ENCODE measurements at places on chromosomes 1 and 21.

GRCh38 chr21:32281531-32281930 lies 2.7 kb upstream of the MIS18A start:
- DNase-seq, result no peak

- DNase-seq, result no peak
Observed at GRCh38 chr1:183945428-183946319, 91.9 kb downstream of the COLGALT2 start.

- DNase-seq, result no peak
Observed at GRCh38 chr1:107767156-107767582, 197.8 kb downstream of the VAV3 start.

GRCh38 chr21:15441992-15442391 lies 287.8 kb upstream of the USP25 start:
- no peak for DNase-seq

GRCh38 chr21:28714777-28715464 lies 277.8 kb downstream of the LTN1 start:
- no peak for DNase-seq

GRCh38 chr1:46603858-46604549 lies at the start of gene MKNK1:
Gene MKNK1, minus strand, starts transcription at chr1:46604268. Its CDS starts 20,941 bp downstream, at chr1:46583327.
- peak; percentile 100 for DNase-seq

GRCh38 chr21:34567604-34568155 lies 47.2 kb downstream of the RCAN1 start:
- DNase-seq, result no peak

DNA sequence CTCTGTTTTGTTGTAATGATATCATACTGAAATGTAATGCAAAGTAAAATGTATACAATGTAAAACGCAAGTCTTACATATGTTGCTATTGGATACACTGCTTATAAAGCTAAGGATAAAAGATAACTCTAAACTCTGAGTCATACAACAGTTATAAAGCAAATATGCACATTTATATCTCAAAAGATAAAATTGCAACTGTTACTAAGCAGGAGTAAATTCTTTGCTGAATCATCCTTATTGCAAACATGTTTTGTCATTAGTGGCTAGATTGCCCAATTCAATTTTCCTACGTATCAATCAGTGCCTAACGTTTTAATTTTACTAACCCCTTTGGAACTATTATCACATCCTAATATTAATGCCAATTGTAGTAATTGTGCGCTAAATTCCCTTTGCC lies 762.9 kb downstream of the LTN1 start:
- peak; percentile 3 for DNase-seq

DNA sequence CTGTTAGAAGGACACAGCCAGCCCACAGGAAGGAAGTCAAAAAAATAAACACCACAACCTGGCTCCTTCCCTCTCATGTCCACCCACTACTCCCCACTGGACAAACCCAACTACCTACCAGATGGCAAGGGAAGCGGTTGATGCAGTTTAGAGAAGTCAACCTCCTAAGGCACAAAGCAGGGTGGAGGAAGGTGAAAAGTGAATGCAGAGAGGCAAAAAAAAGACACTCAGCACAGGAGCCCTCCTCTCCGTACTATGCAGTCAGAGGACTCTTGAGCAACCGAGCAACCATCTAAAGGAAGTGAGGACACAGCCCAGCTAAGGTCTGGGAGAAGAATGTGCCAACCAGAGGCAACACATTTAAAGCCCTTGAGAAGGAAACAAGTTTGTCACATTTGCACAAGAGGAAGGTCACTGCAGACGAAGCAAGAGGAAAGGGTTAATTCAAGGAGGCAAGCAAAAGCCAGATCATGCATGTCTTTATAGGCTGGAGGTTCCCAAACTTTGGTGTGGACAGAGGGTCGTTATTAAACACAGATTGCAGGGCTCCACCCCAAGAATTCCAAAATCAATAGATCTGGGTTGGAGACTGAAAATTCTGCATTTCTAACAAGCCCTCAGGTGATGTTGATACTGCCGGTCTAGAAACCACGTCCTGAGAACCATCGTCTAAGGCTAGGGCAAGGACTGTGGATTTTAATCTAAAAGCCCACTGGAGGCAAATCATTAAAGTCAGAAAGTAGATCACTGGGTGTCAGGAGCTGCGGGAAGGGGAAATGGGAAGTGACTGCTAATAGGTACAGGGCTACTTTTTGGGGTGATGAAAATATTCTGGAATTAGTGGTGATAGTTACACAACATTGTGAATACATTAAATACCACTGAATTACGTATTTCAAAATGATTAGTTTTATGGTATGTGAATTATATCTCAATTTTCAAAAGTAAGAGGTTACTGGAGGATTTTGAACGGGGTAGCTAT lies 19.7 kb downstream of the TP53BP2 start:
- no peak for DNase-seq

- DNase-seq, result no peak
Observed at GRCh38 chr1:64073705-64074104, 129.7 kb upstream of the UBE2U start.

DNA sequence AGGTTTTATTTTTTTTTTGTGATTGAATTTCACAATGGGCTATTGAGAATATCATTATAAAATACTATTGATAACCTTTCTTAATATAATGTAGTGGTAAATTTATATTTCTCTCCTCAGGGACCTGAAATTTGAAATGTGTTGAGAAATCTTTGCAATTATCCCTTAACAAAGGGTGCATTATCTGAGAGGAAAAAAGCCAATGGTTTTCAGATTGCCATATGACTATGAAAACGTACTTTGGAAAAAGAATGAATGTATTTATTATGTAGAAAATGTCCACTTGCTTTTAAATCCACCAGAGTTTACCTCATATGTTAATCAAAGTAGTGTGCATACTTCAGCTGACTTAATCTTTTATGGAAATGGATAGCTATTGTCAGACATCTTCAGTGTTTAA lies 441.1 kb downstream of the AMY1C start:
- DNase-seq, result no peak

- no peak for DNase-seq
Observed at GRCh38 chr1:87642581-87643221, 314.0 kb downstream of the LMO4 start.

- DNase-seq, result no peak
Observed at GRCh38 chr1:220810963-220811362, 24.2 kb downstream of the MTARC1 start.

DNA sequence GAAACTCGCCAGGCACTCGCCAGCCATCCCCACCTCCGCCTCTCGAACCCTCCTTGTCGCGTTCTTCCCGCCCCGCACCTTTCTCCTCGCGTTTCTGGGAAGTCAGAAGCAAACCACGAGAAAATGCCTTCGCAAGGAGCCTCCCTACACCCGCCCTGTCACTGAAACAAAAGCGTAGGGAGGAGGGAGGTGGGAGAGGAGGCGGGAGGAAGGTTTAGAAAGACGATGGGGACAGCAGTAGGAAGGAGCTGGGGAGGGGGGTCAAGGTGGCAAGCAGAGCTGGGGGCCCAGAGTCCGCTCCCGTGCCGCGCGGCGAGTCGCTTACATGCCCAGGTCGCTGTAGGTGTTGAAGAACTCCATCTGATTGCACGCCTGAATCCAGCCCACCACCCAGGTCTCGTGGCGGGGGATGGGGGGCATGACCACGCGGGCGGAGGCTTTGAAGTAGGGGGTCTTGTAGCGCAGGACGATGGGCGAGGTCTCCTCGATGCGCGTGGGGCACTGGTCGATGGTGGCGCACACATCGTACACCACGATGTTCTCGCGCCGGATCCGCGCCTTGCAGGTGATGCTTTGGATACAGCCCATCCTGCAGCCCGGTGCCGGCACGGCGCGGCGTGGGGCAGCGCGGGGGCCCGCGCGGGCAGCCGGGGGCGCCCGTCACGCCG lies 1.0 kb downstream of the FAM78B start:
- DNase-seq, result peak; percentile 5

GRCh38 chr1:185804206-185804605 lies 70.0 kb downstream of the HMCN1 start:
- no peak for DNase-seq

GRCh38 chr1:107975851-107976250 lies 10.9 kb upstream of the VAV3 start:
- DNase-seq, result no peak

- peak; percentile 50 for DNase-seq
Observed at GRCh38 chr1:115098979-115099692, 9.8 kb upstream of the TSPAN2 start.

- no peak for DNase-seq
Observed at GRCh38 chr1:27058966-27059669, 46.5 kb upstream of the TENT5B start.

DNA sequence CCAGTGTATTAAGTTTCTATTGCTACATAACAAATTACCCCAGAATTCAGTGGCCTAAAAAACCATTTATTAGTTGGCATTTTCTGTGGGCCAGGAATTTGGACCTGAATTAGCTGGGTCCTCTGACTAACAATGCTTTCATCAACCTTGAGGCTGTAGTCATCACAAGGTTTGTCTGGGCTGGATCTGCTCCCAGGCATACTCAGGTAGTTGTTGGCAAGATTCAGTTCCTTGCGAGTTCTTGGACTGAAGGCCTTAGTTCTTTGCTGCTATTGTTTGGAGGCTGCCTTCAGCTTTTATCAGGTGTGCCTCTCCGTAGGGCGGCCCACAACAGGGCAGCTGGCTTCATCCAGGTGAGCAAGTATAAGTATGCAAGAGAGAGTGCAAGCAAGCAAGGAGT lies 31.4 kb upstream of the DEPDC1 start:
- no peak for DNase-seq

- DNase-seq, result no peak
Observed at GRCh38 chr1:51729824-51730301, 113.0 kb downstream of the OSBPL9 start.

DNA sequence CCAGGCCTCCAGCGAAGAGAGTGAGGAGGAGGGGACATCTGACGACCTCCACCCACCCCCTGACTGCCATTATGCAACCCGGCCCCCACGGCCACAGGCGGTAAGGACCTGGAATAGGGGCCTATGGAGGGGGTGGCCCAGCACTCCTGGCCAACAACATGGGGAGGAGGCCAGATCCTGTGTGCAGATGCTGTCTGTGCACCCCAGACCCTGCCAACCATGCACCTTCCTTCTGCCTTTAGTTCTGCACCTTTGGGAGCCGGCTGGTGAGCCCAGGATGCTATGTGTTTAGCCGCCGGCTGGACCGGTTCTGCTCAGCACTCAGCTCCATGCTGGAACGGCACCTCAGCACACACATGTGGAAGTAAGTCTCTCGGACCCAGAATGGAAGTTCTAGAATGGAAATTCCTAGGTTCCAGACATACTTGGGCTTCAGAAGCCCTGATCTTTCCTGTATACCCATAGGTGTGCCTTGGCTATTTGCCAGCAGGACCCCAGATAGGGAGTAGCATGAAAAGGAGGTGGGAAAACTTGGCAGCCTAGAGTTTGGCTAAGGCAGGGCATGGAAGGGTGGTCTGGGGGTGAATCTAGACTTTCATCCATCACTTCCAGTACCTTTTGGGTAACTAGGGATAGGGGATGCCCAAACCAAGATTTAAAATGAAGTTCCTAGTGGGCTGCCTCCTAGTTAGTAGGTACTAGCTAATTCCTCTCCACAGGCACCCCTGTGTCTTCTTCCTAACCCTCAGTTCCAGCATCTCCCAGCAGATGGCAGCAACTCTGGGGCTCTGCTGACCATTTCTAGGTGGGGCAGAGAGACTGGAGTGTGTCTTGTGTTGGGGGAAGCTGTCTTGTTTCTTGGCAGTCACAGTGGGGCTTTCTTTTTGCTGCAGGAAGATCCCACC lies 3.6 kb upstream of the CYB561D1 start:
- peak; percentile 76 for DNase-seq

GRCh38 chr1:82564333-82564732 lies 763.6 kb downstream of the ADGRL2 start:
- no peak for DNase-seq

DNA sequence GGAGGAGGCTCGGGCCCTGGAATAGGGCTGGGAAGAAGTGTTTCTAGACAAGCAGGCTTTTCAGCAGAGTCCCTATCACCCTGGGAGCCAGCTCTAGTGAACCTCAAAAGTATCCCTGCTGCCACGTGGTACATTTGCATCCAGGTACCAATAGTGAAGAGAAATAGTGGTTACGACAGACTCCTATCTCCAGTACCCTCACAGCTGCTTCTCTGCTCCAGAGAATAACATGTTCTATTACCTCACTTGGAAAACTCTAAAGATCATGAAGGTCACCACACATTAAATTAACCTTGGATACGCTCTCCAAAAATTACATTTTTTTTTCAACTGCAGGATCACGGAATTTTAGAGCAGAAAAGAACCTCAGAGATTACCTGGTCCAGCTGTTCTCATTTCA lies 230.4 kb upstream of the PLD5 start:
- no peak for DNase-seq

DNA sequence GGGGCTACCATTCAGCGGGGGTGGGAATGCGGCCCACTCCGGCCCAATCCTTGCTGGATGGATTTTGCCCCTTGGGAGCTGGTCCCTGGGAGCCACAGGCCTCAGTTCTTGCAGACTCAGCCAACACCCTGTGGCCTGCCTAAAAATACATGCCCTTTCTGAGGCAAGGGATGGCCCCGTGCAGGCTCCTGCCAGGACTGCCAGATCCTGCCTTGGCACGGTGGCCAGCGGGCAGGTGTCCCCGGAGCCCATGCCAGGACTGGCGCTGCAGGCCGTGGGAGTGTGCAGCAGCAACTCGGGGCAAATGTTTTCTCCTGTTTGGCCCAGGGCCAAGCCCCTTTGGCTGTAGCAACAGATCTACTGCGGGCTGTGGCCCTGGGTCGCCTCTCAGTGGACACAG lies 1.6 kb upstream of the PANK4 start:
- no peak for DNase-seq

DNA sequence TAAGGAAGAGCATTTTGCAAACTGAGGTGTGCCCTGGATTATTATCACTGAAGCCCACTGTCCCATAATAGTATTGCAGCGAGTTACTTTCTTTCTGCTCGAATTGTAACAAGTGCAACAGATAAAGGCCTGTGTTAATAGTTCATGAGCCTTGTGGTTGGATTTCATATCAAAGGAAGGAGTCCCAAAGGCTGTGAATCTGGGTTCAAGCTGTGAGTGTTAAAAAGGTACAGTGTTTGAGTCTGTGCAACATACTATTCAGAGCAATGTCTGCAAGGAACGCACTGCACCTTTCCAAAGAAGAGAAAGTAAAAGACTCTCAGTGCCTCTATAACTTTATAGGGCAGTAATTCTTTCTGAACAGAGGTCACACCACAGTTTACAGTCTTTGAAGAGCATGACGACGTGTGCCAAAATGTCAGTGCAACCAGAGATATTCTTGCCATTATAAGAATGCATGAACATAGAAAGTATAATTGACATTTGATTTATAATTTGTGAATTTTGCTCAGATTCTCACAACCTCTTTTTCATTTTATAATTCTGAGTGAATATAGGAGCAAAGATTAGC lies 79.1 kb downstream of the CDC7 start:
- DNase-seq, result no peak

- no peak for DNase-seq
Observed at GRCh38 chr1:41440321-41441085, 44.0 kb downstream of the EDN2 start.

DNA sequence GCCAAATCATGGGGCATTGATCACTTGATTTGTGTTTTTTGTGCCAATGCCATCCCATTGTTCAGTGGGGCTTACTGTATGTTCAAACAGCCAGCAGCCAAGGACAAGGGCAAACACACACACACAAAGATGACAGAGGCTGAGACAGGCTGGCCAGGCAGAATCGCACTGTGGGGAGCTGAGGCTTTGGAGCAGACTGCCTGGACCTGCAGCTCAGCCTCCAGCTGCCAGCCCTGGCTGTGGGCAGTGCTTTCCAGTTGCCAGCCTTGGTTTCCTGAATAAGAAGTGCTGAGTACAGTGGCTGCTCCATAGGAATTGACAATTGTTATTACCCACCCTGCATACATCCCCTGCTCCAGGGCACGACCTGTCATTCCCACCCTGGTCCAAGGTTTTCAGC lies 16.9 kb upstream of the PCP4 start:
- no peak for DNase-seq

All from CD4-positive, alpha-beta T cell (primary cell).